T-helper 1 cell (primary cell): ENCODE measurements at places on chromosomes 3 and 15.

DNA sequence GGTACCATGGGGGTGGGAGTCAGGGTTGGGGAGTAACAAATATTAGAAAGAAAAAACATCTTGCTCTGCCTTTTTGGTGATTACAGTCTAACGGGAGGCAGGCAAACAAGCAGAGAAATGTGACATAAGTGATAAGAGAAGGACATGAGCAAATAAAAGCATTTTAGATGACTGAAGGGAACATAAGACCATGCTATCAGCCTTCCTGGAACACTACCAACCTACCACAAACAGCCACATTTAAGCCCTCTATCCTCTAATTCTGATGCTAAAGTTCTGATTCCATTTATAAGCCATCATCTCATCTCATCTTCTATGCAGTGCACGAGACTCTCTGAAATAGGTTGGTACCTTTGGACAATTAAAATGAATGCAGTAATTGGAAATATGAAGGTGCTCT, 243.4 kb upstream of the P2RY1 start:
- no peak for DNase-seq

DNA sequence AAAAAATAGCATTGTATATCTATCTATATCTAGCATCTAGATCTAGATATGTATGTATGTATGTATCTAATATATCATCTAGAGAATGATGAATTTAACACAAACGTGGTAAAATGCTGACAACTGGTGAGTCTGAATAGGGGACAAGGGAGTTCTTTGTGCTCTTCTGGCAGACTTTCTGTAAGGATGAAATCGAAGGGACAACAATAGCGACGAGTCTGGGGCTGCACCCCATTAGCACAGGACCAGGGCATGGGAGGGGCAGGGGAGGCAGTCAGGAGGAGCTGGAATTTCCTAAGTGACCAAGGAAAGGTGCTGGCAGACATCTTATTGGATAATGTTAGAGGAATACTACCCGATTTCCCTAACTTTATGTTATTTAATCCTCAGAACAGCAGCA, 7.9 kb downstream of the CCR1 start:
- DNase-seq: no peak

DNA sequence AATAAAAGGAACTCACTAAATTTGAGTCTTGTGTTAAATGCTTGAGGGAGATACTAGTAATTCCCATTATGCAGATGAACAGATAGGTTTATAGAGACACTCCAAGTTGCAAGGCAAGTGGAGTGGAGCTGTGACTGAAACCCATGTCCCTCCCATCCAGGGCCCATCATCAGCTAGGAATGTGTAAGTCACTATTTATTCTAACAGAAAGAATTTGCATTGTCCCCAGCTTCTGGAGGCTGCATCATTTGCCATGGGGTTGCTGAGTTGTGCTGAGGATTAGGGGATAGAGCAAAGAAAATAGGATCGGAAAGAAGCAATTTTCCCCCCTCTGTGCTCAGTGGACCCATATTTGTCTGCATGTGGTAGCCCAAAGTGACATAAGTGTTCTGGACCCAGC, 197.4 kb upstream of the RGMA start:
- DNase-seq: no peak

DNA sequence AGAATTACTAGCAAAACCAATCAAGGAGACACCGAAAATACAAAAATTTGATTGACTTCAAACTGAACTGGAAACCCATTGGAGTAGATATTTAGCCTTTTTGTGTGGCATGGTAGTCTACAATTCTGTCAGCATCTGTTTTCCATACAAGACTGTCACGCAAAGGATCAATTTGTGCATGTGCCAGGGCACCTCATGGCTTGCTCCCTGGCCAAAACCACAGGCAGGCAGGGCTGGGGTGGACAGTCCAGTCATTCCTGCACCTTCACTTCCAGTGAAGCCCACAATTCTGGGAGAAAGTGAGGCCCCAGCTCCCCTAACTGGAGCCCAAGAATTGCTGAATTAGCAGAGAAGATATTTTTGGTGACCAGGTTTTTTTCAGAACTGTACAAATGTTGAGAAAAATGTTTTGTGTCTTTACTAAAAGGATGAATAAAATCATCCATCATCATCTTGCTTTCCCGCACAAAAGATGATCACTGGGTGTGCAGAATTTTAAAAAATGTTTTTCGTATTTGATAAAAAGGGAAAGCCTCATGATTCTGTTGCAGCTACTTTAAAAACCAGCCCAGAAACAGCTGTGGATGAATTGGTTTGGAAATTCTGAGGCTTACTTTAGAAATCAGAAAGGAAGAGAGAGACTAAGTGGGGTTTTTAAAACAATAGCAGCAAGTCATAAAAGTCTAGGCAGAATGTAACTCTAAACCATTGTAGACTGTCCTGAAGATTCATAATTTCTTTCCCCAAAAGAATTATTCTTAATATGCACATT, 86.4 kb downstream of the PCCB start:
- DNase-seq: no peak

- no peak for DNase-seq
Observed at GRCh38 chr3:22835041-22835440, 368.1 kb upstream of the UBE2E2 start.

- DNase-seq: no peak
Observed at GRCh38 chr3:189838291-189838690, 207.1 kb downstream of the TP63 start.

GRCh38 chr15:96207377-96208006, 123.0 kb upstream of the NR2F2 start:
- no peak for DNase-seq

DNA sequence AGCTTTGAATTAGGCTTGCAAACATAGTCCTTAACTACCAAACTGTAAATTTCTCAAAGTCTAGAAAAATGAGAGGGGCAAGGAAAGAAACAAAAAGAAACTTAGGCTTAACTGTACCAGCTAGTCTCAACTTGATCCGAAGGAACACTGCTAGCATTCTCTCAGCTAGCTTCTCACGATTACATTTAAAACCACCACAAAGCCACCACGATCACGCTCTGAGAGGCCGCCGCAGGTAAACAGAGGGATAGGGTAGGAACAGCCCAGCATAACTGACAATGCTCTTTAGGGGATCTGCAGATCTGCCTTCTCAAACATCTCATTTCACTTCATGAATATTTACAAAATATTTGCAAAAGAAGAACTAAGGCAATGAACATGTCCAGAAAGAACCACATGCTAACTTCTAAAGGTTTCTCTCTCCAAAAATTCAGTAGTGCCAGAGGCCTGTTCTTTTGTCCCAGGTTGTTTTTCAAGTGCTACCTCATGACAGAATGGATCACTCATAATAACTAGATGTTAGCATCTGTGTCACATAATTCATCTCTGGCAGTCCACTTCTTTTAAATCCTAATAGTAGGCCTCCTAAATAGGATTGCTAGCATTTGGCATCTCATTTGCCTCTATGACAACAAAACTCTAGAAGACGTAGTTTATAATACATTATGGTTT, 18.9 kb downstream of the VGLL4 start:
- DNase-seq: no peak

GRCh38 chr3:114299421-114299820, 5.6 kb downstream of the TIGIT start:
- peak; percentile 6 for DNase-seq

DNA sequence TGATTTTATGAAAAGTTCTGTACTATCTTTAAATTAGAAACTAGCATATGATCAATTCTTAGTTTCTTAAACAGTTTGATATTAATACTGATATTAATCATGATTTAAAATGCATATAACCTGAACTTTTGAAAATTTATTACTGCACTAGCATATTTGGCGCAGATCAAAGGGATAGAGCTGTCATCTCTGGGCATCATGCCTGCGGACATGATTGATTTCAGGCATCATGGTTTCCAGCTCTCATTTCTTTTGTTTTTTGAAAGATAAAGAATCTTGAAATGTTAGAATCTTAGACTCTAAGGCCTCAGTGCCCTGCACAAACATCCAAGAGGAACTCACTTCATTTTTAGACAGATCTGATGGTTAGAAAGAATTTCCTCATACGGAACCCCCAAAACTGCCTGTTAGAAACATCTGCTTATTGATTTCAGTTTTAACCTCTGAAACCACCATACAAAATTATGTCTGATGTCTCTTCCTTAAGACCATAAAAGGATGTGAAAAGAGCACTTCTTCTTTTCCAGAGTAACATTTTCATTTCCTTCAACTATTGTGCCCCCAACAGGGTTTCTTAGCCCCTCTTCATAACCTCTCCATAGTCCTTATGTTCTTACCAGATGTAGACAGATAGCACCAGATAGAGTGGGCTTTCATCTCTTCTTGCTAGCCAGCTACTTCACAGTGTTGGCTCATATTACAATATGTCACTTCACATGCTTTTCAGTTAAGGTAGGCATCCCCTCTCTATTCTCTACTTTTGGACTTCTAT, 110.8 kb downstream of the BBX start:
- no peak for DNase-seq

DNA sequence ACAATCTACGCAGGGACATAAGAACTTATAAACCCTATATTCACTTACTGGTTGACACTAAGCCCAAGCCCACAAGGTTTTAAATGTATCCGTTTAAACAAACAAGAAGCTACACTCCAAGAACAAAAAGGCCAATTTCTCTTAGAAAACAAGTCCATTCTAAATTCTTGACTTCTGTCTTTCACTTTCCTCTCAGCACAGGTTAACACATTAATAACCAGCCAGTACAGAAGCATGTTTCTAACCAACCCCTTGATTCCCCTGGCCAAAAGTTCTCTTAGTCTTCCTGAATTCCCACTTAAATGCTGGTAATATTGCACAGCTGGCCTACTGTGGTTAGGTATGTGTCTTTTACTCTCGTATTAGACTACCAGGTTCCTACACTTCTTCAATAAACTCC, 4.7 kb downstream of the DMXL2 start:
- DNase-seq: no peak

DNA sequence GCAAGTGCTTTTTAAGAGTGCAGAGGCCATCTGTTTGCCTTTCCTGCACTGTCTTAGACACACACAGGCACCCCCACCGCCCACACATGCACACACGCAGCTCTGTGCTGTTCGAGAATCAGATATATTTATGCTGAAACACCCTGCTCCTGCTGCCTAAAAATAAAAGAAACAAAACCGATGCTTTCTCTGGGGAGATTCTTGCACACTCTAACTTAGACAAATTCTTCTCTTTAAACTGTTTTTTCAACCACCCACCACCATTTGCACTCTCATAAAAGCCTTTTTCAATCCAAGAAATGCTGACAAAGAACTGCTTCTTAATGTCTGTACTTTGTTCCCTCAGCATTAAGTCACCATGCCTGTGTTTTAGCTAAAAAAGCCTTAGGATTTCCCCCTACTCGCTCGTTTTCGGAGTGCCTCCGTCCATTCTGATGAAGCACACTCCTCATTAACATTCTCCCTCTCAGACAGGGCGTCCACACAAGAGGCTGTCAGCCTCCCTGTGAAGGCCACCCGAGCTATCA, 26.2 kb downstream of the SLC12A8 start:
- no peak for DNase-seq

DNA sequence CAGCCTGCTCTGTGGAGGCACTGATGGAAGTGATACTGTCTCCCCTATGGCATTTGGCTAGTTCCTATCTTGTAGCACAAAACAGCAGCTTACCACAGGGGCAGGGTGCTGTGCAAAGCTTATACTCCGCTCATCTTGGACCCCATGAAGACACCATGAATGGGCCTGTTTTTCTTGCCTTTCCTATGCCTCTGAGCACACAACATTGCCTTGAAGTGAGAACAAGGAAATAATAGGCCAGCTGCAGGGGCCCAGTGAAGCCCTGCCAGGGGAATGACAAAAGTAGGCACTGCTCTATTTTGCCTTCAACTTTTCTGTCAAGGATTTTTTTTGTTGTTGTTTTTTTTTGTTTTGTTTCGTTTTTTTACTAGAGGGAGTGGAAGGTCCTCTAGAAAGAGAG, 110.3 kb downstream of the PDE8A start:
- no peak for DNase-seq

GRCh38 chr3:79361748-79362378, 405.9 kb downstream of the ROBO1 start:
- DNase-seq: no peak
